Natural killer cell (primary cell): ENCODE measurements at places on chromosomes 12 and 14. TPM values are rescaled to one million over a fixed set of nuclear protein-coding genes. Genes with fewer than 3 reads are reported as not detected.

DNA sequence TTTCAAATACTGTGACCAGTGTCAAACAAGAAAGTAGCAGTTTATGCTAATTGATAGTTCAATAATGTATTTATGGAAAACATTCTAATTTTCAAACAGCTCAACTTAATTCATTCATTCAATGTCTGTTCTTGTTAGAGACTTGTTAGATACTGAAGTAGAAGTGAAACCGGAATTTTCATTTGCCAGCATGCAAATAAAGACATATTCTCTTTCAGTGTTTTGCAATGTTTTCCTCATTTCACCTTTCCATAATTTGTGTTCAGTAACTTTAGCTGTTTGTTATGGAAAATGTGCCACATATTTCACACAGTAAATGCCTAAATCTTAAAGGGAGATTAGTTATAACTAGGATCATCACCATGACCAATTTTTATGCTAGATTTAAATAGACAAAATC is 21.2 kb downstream of the TAS2R50 start:
- no peak for DNase-seq

Gene RHEBL1
- total RNA-seq = 11.6 TPM

GRCh38 chr14:29607169-29607568 is 320.5 kb downstream of the PRKD1 start:
- no peak for DNase-seq

Gene ADGRD1
- total RNA-seq = 1.4 TPM

DNA sequence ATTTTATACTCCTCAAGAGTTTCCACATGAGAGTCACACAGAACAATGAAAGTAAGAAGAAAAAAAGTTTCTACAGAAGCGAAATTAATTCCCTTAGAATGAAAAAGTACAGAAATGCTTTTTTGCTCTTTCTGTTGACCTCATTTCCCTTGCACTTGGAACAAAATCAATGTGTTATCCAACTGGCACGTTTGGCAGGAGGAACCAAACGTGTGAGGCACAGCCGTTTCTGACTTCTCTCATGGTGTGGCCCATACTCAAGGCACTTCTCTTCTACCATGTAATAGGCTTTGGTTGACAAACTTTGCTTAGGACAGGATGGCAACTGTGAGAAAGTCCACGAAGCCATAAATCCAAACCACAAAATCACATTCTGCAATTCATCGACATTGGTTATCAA is 297.0 kb downstream of the FUT8 start:
- DNase-seq = no peak

Gene RFX4
- not detected for total RNA-seq
